Inflammatory macrophage treated with lipopolysaccharide for 4 hours (primary cell): ENCODE measurements at places on chromosomes 6 and 20.

DNA sequence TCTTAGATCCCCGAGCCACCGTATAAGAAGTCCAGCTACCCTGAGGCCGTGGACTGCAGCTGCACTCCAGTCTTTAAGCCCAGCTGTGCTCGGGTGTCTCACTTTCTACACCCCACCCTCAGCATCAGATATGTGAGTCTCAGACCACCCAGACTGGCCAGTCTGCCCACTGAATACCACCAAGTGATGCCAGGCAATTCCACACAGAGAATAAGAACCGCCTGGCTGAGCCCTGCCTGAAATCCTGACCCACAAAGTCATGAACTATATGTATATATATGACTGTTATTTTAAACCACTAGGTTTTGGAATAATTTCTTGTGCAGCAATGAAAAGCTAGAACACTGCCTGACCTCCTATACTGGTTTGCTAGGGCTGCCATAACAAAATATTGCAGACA, 106.7 kb downstream of the FOXF2 start:
- DNase-seq: no peak

GRCh38 chr6:25312703-25313102, 33.5 kb downstream of the CARMIL1 start:
- peak; percentile 18 for DNase-seq

DNA sequence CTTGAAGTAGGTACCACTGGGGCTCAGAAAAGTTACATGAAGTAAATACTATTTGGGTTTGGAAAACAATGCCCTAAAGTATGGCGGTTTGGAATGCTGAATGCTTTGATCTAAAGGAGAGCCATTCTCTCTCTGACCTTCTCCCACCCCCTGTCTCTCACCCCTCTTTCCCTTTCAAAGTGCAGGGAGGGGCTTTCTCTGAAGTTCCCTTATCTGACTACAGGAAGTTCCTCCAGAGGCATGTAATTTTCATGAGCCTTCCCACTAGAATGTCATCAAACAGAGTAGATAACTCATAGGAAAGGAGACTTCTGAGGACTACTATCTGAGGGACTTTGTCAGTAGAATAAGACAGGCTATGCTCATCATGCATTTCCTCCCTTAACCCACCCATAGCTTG, 216.7 kb upstream of the PCSK2 start:
- no peak for DNase-seq

DNA sequence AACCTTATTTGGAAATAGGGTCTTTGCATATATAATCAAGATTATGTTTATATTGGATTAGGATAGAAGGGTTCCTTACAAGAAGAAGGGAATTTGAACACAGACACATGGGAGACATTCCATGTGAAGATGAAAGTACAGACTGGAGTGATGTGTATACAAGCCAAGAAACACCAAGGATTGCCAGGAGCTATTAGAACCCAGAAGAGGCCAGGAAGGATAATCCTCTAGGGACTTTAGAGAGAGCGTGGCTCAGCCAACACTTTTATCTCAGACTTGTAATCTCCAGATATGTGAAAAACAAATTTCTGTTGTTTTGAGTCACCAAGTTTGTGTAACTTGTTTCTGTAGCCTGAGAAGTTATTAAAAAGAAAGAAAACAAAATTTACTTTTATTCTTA, 1173.9 kb upstream of the CITED2 start:
- DNase-seq: no peak

DNA sequence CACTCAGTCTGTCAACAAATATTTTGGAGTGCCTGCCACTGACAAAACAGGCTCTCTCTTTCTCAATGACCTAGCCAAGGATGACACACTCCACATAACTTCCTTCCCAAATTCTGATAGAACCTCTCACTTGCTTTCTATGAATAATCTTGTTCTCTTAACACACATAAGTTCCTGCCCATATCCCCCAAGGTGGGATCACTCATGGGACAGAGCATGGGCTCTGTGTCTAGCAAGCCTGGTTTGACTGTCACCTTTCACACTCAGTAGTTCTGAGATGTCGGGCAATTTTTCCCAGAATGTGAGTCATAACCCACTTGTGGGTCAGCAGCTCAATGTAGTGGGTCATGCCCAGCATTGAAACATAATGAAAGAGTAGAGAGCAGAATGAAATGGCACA, 78.1 kb downstream of the LRFN2 start:
- DNase-seq: peak; percentile 55

DNA sequence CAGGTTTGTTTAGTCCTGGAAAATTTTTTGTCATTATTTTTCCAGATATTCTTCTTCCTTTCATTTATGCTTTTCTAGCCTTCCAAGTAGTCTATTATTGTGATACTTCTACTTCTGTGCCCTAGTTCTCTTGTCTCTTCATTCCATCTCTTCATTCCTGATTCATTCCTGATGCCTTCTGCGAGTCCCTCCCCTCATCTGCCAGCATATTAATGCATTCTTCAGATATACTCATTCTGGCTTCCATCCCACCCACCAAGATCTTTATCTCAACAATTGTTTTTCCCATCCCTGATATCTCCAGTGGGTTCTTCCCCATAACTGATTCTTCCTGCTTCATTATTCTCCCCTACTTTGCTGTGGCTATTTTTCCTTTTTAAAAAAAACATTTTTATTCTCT, 35.2 kb downstream of the ALDH5A1 start:
- DNase-seq: no peak

DNA sequence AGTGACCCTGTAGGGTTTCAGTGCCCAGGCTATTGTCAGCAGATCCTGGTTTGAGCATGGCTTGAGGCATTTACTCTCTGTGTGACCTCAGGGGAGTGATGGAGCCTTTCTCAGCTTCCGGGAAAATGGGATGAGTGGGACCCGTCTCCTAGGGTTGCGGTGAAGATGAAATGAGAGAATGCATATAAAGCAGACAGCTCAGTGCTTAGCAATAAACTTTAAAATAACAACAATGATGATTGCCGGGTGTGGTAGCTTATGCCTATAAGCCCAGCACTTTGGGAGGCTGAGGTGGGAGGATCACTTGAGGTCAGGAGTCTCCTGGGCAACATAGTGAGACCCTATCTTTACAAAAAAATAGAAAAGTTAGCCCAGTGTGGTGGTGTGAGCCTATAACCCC, 106.0 kb upstream of the MTHFD1L start:
- DNase-seq: no peak

- no peak for DNase-seq
Measured at GRCh38 chr20:15889514-15890256, 683.6 kb downstream of the KIF16B start.

DNA sequence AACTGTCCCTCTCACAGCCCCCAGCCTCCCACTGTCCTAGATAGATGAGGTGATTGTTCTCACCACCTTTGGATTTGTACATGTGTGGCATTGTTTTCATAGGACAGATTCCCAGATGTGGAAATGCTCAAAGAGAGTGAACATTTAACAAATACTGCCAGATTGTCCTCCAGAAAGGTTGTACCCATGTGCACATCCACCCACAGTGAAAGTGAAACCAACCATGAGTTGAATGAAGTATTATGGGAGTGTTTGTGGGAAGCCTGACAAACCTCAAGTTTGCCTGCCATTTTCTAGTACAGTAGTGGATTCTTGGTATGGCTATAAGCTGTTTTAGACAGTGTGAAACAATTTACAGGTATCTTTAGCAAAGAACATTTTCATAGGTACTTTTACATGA, 42.7 kb downstream of the ANKRD6 start:
- peak; percentile 39 for DNase-seq

DNA sequence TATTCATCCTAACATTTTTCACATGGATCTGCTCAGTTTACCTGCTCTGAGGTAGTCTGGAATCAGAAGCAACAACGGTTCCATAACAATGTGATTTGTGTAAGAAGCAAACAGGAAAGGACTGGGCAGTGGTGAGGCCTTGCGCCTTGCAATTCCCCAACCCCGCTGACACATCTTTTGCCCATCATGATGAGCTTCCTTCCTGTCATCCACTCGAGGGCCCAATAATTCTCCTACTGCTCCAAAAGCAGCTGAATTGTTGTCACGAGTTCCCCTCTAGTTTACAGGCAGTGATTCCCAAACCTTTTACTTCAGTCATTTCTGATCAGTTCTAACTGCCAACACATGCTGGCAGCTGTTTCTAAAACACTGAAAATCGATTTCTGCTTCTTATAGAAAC, 22.9 kb downstream of the STX7 start:
- DNase-seq: peak; percentile 82

DNA sequence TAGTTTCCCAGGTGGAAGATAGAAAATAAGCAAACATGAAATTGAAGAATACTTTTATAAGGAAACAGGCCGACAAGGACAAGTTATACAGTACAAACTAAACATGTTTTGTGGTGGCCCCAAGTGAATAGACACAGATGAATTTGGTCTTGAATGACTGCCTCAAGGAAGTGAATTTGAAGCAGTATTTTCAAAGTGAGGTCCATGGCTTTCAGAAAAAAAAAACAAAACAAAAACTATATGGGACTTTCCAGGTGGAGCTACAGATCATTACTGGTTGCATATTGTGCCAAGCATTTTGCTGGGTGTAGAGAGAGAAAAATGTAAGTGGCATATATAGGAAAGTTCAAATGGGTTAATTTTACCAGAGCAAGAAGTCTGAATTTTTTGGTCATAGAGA, 68.8 kb downstream of the CYB5R4 start:
- DNase-seq: no peak

DNA sequence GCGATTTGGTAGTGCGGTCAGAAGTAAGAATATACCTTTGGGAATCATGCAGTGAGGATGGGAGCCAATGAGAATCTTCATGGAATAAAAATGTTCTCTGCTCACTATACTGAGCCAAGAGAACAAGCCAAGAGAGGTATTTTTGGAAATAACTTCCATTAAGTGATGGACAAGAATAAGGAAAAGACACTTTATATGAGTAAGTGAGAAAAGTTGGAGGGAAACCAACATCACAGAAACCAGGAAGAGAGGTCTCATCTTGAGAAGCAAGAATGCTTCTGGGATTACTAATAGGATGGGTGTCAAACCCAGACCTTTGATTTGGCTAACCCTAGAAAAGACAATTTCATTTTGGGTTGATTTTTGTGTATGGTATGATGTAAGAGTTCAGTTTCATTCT, 181.2 kb upstream of the JAG1 start:
- DNase-seq: no peak

DNA sequence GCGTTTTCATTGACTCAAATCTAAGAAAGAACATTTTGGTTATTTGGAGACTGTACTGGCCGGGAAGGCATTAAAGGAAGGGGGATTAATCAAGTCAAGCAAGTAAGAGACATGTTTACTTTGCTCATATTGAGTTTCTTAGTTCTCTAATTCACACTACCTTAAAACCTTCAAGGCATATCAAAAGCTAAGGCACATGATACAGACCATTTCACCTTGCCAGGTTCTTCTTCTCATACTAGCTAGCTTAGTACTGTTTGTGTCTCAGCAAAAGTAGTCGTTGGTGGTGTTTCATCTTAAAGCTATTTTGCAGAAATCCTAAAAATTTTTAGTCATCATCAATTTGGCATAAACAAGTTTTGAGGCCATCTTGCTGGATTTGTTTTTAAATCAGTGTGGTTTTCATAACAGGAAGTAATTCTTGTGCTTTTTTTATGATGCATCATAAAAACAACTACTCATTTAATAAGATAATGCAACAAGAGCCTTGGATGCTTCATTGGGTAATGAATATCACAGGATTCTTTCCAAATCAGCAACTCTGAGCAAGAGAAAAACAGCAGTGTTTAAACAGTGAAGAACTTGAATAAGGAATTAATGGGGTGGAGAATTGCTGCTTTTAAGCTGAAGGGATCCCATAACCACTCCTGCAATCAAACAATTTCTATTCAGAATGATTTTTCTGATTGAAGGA, 425.3 kb downstream of the EPM2A start:
- DNase-seq: no peak

DNA sequence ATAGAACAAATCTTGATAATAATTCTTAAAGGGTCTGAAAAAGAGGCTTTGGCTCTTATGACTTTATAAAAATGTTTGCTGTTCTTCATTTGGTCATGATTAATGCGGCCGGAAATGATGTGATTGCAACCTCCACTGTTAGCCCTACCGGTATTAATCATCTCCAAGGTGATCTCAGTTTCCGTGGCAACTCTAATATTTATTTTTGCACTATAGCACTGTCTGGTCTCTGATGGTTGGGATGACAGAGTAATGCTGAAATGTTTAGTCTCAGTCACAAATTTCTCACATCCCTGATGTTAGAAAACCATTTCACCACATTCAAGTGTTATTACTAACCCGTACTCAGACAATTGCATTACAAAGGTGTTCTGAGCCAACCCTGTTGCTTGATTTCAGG, 87.4 kb downstream of the TMEM200A start:
- DNase-seq: no peak

GRCh38 chr20:22411627-22412450, 172.5 kb downstream of the FOXA2 start:
- peak; percentile 21 for DNase-seq

- no peak for DNase-seq
Measured at GRCh38 chr6:167932468-167933276, 64.8 kb upstream of the KIF25 start.

DNA sequence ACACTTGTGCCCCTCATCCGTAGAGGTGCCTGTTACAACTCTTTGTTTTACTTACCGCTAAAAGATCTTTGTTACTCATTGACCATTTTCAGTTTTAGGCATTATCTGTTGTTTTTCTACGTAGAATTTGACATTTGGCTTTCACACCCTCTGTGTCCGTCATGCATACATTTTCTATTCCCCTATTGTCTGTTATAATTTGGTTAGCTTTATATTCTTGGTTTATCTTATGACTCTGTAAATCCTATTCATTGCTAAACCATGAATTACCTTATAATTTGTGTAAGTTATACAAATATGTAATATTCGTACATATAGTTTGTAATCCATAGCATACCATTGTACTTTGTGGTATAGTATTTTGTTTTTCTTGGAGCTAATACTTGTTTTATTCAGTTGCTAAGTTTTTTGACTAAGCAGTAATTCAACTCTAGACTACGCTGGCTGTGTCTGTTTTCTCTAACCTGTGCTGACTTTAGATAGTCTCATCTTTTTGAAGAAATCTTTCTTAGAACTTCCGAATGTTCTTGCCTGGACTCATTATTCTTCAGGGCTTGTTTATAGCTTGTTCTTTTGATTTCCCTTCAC, 21.8 kb downstream of the CDC5L start:
- no peak for DNase-seq

GRCh38 chr6:24967211-24967610, 31.5 kb upstream of the RIPOR2 start:
- DNase-seq: peak; percentile 12

DNA sequence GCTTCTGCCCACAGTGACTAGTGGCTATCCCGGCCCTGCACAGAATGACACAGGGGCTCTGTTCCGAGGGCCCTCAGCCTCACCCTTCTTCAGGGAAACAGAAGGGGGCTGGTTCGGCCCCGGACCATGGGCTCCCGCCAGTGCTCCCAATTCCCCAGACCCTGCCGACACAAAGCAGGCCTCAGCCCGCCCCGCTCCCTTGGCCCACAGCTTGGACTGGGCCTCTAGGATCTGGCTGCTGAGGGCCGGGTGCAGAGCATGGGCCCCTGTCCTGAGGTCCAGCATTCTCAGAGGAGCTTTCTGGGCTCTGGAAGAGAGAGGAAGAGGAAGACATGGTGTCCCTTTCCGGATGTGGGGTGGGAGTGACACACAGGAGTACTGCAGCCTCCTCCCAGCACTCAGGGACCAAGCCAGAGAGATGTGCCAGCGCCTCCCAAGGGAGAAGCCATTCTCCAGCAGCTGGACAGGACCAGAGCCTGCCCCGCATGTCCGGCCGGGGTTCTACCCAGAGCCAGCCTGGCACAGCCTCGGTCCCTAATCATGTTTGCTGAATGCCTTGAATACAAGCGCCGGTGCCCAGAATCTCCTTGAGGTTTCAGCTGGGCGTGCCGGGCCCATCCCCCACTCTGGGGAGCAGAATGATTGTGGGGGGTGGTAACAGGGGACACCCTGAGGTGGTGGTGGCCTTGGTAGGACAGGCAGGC, 23.9 kb downstream of the C20orf203 start:
- no peak for DNase-seq

GRCh38 chr6:128807577-128807976, 75.4 kb upstream of the LAMA2 start:
- DNase-seq: no peak
